Left colon (tissue), 2 donors: ENCODE measurements at places on chromosomes 13 and 19. TPM values are rescaled to one million over a fixed set of nuclear protein-coding genes. Genes with fewer than 3 reads are reported as not detected.

MICOS13 gene
- 66.3 TPM for total RNA-seq

EXOC3L2 gene
- 1.3 TPM for total RNA-seq

MRPL57 gene
- 15.2 TPM for total RNA-seq

CALR gene
- total RNA-seq: 739 TPM

CBY2 gene
- total RNA-seq: 0.31 TPM

ZSWIM4 gene
- total RNA-seq: 3.0 TPM

ATP8B3 gene
- total RNA-seq: 0.84 TPM

APOC4 gene
- not detected for total RNA-seq

CEACAM3 gene
- 1.2 TPM for total RNA-seq

TUBA3C gene
- total RNA-seq: not detected

NCR1 gene
- not detected for total RNA-seq

NAPSA gene
- total RNA-seq: 1.1 TPM

KCTD12 gene
- 49.8 TPM for total RNA-seq

CCDC8 gene
- total RNA-seq: 0.40 TPM

C1QTNF9B gene
- not detected for total RNA-seq

ZNF497 gene
- 0.73 TPM for total RNA-seq

SERP2 gene
- total RNA-seq: 3.2 TPM

GPX4 gene
- 162 TPM for total RNA-seq

FGF21 gene
- not detected for total RNA-seq

KLK4 gene
- 6.4 TPM for total RNA-seq

GADD45B gene
- 44.4 TPM for total RNA-seq

CYP4F3 gene
- total RNA-seq: 7.1 TPM

SIGLEC14 gene
- total RNA-seq: 2.3 TPM

IFNL1 gene
- not detected for total RNA-seq

DENND1C gene
- 2.8 TPM for total RNA-seq
